Stomach (tissue), 19 donors: ENCODE measurements at places on chromosomes 5 and 9.

GRCh38 chr9:21943464-21943863, 50.7 kb downstream of the CDKN2A start:
- DNase-seq: no peak

GRCh38 chr5:173829826-173830225, 58.3 kb upstream of the CPEB4 start:
- no peak for DNase-seq

- DNase-seq: peak; percentile 68
These were observed 58.2 kb upstream of the GGTA1 start for GRCh38 chr9:121557581-121558447.

DNA sequence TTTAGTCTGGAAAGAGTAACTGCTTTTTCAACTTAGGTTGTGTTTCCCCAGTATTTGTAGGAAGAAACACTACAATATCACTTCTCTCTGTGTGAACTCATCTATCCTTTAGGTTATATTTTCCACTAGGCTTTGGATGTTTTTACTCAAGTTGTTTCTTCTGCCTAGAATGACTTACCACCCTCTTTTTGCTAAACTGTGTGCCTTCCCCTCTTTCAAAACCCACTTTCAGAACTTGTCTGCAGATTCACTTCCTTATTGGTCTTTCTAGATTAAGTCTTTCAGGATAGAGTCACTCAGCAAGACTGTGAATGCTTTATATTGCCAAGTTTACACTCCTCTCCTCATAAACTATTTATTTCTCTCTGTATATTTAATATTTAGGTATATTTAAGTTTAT, 14.2 kb upstream of the CAST start:
- DNase-seq: no peak

GRCh38 chr5:14818931-14819790, 52.4 kb downstream of the ANKH start:
- DNase-seq: no peak

DNA sequence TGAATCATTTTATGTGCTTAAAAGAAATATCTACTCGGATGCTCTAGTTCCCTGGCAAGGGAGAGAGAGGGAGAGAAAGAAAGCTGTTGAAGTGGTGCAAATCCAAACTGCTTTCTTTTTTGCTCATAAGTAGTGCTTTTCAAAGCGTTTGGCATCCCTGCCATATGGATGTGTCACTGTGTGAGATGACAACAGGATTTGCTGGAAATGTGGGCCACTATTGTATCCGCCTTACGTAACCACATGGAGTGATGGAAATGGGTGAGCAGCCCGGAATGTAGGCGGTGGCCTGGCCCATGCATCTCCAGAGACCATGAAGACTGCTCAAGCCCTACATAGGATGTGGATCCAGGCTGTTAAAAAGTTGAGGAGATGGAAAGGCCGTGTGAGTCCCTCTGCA, 30.8 kb downstream of the TJP2 start:
- no peak for DNase-seq

DNA sequence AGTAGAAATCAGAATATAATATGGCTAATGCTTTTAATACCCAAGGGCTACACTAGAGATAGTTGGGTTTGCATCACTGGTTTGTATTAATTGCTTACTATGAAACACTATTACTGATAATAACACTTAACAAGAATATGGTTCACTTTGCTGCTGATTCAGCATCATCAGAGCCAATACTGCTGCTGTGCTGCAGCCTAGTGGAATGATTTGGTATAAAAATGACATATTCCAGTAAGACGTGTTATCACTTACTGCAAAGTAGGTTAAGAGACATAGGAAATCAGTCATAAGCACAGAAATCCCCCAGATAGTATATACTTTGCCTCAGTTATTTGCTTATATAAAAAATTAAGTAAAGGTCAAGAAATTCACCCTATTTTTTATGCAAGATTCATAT, 2.8 kb downstream of the CDH10 start:
- DNase-seq: no peak

DNA sequence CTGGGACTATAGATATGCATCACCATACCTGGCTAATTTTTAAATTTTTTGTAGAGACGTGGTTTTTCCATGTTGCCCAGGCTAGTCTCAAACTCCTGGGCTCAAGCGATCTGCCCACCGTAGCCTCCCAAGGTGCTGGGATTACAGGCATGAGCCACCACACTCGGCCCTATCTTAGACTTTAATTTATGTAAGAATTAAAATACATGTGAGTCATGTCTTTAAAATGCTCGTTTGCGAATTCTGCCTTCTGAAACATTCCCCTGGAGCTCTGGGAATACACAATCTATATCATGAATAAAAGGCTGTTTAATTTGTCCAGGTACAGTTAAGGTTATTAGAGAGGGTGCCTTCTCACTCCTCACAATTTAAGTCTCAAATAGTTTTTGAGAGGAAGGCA, 32.8 kb downstream of the RHOBTB3 start:
- no peak for DNase-seq

GRCh38 chr9:120434532-120434931, 145.4 kb downstream of the CDK5RAP2 start:
- DNase-seq: peak; percentile 86

GRCh38 chr5:16593628-16594027, 23.2 kb downstream of the RETREG1 start:
- no peak for DNase-seq
